HFFc6 (cell line): ENCODE measurements at places on chromosomes 1 and 21. TPM values are rescaled to one million over a fixed set of nuclear protein-coding genes. Genes with fewer than 3 reads are reported as not detected.

DNA sequence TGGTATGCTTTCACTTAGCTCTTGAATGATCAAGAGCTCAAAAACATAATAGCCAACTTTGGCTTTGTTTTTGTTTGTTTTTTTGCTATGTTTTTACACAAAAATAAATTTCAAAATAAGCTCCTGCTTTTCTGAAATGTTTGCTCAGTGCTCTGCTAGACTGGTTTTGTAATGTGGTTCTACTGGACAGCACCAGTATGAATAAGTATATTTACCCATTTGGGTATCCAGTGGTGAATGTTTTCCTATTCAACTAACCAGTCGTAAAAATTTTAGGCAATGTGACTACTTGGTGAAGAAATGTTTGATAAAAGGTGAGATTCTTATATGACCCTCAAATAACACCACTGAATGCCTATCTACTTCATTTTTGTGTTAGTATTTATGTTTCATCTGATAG is 308.6 kb downstream of the PTPRC start:
- H3K36me3 ChIP-seq: no peaks in the 10 kb centered on the region
- H3K4me1 ChIP-seq: no peaks in the 10 kb centered on the region
- no peak overlapping the region for H3K4me3 ChIP-seq

- H3K36me3 ChIP-seq: peaks cover 20% of the 10 kb centered on the region
- peaks cover 28% of the 10 kb centered on the region for H3K4me1 ChIP-seq
- no peak overlapping the region for H3K27ac ChIP-seq
- no peak for DNase-seq
- H3K27me3 ChIP-seq: peaks cover 5% of the 10 kb centered on the region
Measured at GRCh38 chr1:43495204-43495603, 35.5 kb upstream of the PTPRF start.

GBP7 gene
- total RNA-seq: not detected in 3 replicates

NBPF14 gene
- total RNA-seq: 16.8 to 20.7 TPM (median 19.6 TPM) in 3 replicates
